ENCODE measurements at places on chromosomes 2 and 18.

- no peak for DNase-seq
Observed at GRCh38 chr2:74328074-74328473, 15.1 kb downstream of the SLC4A5 start.

- no peak for DNase-seq
Observed at GRCh38 chr18:77088963-77089722, 43.4 kb downstream of the MBP start.

- no peak for DNase-seq
Observed at GRCh38 chr18:56987236-56987635, 159.7 kb upstream of the BOD1L2 start.

DNA sequence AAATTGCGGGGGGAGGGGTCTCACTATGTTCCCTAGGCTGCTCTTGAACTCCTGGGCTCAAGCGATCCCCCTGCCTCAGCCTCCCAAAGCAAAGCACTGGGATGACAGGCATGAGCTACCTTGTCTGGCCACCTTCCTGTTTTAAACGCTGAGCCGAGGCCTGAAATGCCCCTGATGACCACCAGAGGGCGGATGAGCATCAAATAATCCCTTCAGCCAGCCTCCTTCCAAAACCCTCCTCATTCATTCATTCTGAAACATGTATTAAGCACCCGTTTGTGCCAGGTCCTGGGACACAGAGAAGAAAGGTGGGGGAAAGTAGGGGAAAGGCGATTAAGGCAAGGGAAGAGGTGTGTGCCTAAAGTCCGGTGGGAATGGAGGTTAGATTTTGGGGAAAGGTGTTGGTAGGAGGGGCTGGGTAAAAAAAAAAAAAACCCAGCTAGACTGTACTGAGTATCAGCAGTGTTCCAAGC lies 30.7 kb upstream of the PTMA start:
- peak; percentile 77 for DNase-seq

DNA sequence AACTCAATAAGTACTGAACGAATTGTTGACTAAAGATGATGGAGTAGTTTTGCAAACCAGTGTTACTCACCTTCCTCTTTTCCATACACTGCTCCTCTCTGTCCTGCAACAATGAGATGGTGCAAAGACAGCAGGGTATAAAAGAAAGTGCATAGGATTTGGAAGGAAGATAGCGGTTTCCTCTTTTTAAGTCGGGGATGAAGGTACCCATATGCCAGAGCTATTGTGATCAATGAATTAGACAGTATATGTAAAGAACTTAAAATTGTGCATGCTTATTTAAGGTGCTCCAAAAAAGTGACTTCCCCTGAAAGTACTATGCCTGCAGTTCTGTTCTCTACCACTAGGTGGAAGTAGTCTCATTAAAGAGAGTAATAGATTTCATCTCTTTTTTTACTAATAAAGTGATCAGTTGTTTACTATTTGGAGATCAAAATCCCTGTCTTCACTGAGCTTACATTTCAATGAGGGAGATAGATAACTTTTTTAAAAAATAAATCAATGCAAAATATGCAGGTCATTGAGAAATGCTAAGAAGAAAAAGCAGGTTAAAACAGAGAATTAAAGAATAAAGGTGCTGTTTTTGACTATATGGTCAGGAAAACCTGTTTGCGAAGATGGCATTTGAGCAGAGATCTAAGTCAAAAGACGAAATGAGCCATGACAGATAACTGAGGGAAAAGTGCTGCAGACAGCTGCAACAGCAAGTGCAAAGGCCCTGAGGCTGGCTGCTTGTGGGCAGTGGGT lies 339.7 kb upstream of the SLC14A2 start:
- no peak for DNase-seq

GRCh38 chr2:133655610-133656009 lies 87.3 kb upstream of the NCKAP5 start:
- DNase-seq = no peak

DNA sequence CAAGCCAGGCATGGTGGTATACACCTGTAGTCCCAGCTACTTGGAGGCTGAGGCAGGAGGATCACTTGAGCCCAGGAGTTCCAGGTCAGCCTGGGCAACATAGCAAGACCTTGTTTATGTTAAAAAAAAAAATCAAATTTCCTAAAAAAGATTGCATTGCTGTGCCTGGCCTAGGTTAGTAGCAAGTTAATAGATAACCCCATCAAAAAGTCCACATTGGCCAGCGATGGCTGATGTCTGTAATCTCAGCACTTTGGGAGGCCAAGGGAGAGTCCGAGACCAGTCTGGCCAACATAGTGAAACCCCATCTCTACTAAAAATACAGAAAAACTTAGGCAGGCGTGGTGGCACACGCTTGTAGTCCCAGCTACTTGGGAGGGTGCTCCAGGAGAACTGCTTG lies 38.7 kb downstream of the PARD6G start:
- no peak for DNase-seq

GRCh38 chr18:48446582-48447225 lies 37.5 kb upstream of the ZBTB7C start:
- DNase-seq = peak; percentile 97

DNA sequence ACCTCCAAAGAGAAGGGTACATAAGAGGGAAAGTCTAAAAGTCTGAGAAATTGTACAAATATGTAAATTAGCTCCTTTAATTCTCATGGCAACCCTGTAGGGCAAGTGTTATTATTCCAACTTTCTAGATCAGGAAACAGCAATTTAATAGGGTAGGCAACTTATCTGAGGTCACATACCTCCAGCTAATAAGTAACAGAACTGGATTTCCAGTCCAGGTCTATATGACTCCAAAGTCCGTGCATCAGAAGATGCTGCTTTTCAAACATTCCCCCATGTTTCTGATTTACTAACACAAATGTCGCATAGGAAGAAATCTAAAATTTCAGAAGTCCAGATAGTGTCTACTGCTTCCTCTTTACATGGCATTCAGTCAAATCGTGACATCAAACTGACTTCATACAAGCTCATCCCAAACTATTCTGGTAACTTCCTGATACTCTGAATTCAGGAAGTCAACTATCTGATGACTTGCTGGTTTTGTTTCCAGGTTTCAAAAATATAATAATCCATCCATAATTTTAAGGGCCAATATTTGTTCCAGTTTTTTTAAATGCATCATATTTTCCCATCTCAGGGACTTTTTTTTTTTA lies 419.3 kb upstream of the ACVR2A start:
- DNase-seq = no peak

GRCh38 chr18:79682894-79683625 lies 3.5 kb downstream of the CTDP1 start:
- DNase-seq = no peak

DNA sequence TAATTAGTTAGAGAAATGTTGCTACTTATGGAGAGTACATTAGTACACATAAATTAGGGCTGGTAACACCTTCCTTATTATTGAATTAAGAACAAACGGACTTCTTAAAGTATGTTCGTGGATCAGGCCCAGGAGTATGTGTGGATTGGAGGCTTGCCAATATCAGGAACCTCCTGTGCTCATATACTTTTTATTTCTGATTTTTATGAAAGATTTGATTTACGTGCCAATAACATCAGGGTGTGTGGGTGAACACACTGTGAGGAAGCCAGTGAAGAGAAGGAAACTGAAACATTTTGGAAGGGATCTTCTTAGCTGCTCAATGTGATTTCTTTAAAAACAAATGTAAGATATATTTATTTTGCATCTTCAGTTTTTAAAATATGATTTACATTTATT lies 113.0 kb downstream of the EFEMP1 start:
- no peak for DNase-seq

- DNase-seq = no peak
Observed at GRCh38 chr18:22335731-22336198, 82.0 kb downstream of the CTAGE1 start.

DNA sequence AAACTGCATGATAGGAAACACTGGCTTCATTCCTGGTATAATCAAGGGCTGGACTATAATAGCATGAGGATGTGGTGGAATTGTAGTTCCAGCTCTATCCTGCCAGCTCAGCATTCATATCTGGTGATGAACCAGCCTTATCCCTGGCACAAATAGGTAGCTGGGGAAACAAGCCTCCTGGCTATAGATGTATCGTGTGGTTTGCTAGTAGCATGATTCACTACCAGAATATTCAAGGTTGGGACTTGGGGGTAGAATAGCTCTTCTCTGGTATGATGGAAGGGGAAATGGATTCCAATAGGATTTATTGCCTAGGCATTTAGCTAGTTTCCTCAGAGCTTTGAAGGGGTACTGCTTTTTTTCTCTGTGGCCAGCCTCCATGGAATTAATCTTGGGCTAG lies 532.8 kb downstream of the FBXO15 start:
- DNase-seq = no peak

DNA sequence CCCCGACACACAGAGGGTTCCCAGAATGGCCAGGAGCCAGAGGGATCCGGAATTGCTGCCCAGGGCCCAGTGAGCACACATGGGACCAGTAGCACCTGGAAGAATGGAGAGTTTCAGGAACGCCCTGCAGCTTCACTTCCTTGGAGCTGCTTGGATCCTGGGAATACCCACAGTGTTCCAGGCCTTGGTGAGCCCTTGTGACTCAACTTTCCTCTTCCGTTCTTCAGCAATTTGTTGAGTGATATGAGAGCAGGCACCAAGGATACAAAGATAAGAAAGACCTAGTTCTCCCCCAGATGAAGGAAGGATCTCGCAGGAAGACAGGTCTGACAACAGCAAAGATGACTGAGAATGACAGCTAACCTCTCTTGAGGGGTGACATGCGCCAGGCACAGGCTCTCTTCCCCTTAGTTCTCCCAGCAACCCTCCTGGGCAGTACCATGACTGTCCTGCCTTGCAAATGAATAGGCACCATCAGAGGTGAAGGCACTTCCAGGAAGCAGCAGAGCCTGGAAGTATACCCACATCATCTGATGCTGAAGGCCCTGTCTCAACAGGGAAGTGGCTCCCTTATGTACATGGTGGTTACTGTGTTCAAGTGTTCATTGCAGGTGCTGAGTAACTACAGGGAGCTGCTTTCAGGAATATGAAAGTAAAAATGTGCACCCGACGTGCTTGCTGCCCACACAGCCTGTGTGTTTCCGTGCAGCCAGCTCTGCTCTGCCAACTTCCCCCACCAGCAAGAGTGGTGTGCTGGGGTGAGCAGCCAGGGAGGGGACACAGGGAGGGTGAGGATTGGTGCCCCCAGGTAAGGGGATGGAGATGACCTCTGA lies 116.2 kb downstream of the STPG4 start:
- peak; percentile 25 for DNase-seq

DNA sequence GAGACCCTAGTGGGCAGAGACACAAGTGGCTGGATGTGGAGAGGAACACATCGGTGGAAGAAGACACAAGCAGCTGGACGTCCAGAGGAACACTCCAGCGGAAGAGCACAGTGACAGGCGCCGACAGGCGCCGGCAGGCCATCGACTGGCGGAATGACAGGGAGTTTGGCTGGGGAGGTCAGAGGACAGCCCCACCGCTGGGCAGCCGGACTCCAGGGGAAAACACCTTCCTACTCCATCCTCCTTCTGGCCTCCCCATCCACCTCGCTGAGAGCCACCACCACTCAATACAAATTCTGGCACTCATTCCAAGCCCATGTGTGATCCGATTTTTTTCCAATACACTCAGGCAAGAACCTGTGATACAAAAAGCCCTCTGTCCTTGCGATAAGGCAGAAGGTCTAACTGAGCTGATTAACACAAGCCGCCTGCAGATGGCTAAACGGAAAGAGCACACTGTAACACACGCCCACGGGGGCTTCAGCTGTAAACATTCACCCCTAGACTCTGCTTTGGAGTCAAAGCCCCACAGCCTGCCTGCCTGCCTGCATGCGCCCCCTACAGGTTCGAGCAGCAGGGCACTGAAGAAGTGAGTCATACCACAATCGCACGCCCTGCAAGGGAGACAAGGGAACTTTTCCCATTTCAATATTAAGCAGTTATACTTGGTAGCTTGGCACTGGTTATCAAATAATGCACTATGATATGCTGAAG lies 50.2 kb upstream of the LRP1B start:
- DNase-seq = no peak

DNA sequence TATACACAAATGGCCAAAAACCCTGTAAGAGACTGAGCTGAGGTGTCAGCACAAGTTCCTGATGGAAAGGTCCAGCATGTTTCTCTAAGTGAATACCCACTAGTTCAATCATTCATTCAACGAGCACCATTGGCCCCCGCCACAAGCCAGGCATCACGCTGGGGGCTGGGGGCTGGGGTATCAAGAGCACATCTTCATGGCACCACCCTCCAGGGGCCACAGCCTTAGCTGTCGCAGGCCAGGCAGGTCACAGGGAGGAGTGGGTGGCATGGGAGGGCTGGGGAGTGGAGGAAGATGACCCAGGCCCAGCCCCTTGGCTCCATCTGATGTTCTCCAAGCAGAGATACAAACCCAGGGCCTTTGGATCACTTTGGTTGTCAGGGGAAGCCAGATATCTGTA lies 97.9 kb downstream of the ACKR3 start:
- DNase-seq = no peak

Data from NCI-H2107 (cell line).